8988T (cell line): ENCODE measurements at places on chromosomes 11 and 22.

DNA sequence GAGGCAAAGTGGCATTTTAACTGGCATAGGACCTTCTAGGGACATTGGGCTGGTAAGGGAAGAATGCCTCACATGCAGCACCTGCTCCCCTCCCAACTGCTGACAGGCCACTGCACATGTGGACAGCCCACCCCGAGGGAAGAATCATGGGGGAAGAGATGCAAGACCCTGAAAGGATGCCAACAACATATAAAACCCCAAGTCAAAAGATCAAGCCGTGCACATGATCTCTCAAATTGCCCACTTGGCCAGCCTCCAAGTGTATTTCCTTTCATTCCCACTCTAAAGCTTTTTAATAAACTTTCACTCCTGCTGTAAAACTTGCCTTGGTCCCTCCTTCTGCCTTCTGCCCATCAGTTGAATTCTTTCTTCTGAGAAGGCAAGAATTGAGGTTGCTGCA is 947.8 kb upstream of the CCDC90B start:
- DNase-seq = no peak

DNA sequence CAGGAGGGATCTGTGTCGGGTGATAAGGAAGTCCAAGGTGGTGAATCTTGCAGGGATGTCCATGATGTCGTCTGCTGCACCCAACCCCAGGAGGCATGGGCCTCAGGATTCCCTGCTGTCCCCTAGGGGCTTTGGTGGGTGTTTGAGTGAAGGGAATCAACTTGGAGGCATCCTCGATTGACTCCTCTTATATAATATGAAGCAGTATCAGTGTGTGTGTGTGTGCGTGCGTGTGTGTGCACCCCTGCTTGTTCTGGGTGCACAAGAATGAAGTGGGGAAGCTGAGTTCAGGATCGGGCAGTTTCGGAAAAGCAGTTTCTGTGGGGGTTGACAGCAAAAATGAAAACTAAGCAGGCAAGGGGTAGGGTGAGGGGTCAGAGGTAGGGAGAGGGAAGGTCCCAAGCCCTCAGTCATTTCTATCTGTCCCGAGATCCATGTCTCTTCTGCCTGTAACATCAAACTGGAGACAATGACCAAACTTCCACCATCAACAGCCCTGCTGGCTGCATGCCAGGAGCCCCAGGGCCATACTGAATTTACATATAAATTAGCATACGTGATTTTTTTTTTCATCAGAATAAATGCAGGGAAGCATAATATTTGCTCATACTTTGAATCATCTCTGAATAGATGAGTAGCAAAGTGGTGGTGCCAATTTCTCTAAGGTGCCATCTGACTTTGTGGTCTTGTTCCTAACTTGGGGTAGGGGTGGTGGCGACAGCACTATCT is 2.0 kb downstream of the NTM start:
- no peak for DNase-seq

GRCh38 chr11:72228844-72229231 is 4.3 kb downstream of the INPPL1 start:
- no peak for DNase-seq

DNA sequence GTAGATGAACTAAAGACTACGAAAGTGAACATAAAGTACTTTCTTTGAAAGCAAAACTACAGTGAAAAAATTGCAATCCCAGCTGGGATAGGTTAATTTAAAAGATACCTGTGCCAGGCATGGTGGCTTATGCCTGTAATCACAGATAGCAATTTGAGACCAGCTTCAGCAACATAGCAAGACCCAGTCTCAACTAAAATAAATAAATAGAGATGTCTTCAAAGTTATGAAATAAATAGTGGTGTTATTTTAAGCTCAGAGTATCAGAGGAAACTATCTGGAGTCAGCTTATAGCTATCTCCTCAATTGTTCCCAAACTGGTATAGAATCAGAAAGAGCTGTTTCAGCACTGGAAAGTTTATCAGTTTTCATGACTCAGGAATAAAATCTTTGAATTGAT is 17.3 kb upstream of the MMP13 start:
- DNase-seq = no peak

DNA sequence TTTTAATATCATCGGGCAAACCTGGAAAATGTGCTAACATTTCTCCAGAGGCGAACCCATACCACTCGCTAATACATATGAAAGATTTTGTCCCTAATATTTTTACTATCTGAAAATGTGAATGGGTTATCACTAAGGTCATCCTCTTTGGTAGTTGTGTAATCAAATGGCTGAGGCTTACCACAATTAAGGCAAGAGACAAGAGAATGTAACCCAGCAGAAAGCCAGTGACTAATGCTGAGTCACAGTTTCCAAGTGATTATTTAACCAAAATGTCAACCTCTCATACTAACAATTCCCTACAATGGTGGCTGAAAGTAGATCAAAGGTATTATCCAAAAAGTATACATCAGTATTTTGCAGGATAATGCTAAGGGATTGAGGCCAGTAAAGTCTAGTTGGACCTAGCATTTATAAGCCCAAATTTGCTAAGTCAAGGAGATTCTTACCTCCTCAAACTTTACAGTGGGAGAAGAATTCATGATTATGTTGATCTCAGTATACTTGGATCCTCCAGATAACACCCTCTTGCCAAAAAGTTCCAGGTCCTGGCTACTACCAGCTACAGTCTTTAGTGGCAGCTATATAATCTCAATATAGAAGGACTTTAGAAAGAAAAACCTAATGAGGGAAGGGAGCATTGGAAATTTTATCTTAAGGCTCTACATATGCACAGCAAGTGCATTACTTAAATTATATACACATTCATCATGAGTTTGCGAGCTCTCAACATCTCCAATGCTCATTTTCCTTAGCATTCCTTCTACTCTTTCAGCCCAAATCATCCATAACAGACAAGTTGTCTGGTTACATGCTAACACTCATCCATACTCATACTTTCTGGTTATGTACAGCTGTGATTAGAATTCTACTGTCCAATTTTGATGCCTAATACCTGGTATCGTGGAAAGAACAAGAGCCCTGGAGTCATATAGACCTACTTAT is 25.4 kb downstream of the SIK3 start:
- DNase-seq = no peak

- no peak for DNase-seq
Observed at GRCh38 chr11:122313581-122313980, 197.6 kb upstream of the BLID start.

GRCh38 chr11:129703846-129704245 is 111.8 kb upstream of the TMEM45B start:
- no peak for DNase-seq

DNA sequence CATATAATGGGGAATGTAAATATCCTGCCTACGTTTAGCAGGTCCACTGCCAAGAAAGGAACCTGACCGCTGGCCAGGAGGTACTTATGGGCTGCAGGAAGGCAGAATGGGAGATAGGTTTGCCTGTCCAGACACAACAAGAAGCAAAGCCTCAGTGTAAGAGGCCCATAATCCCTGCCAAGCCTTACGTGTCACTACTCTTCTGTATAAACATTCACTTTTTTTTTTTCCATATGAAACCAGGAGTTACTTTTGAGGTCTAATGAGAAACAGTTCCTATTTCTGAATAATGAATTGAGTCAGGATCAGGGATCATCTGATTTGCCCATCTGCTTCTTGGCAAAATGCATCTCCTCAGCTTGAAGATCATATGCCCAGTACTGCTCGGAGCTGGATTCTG is 230.2 kb downstream of the NTM start:
- DNase-seq = no peak

DNA sequence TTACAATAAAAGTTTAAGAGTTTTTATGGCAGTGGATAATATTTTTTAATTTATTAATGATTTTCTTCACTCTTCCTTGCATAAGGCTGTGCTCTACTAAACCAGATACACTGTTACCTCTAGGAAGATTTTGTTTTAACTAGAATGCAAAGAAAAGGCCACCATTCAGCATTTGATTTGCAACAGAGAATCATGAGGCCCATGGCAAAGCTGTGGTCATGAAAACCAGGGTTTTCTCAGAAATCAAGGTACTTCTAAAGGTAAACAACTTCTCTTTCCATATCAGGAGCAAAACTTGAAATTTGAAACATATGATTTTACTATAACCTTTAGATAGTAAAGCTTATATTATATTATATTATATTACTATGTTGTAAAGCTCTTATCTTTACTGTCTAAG is 94.4 kb downstream of the FAM76B start:
- DNase-seq = no peak

- no peak for DNase-seq
Observed at GRCh38 chr11:85076535-85077330, 550.4 kb downstream of the DLG2 start.

DNA sequence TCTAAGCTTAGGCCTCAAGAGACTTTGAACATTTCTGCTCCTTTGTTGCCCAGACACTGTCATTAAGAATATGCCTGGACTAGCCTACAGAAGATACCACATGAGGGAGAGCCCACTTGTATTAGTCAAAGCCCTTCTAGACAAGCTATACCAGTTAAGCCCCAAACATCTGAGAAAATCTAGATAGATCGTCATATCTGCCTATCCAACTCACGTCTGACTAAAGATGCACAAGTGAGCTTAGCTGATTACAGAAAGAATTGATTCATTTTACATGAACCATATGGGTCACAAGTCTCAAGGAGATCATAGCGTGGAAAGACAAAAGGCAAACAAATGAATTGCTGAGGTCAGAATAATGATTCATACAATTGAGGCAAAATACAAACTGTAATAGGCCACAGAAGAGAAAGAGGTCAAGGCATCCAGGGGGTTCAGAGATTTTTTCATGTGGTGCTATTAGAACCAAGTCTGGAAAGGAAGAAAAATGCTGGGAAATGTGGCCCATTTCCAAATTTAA is 1155.5 kb upstream of the TENM4 start:
- no peak for DNase-seq

DNA sequence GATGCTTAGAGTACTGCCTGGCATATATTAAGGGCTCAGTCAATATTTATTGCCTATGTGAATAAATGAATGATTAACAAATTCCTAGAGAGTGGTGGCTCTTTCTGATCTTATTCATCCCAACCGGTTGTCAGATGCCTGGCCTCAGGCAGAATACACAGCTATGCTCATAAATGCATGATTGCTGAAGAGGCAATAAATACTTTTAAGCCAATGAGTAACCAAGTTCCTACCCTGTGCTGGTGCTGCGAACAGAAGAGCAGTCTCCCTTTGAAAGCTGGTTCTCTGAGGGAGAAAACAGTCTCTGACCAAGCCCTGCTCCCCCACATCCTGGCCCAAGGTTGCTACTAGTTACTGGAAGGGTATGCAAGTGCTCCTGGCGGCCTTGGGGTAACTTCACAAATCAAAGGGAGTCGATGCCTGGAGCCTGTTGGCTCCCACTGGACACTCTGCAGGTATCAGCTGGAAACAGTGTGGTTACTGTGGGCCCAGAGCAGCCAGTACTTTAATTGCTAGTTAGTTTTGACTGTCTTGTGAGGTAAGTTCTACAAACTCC is 2.8 kb downstream of the USH1C start:
- DNase-seq = no peak

DNA sequence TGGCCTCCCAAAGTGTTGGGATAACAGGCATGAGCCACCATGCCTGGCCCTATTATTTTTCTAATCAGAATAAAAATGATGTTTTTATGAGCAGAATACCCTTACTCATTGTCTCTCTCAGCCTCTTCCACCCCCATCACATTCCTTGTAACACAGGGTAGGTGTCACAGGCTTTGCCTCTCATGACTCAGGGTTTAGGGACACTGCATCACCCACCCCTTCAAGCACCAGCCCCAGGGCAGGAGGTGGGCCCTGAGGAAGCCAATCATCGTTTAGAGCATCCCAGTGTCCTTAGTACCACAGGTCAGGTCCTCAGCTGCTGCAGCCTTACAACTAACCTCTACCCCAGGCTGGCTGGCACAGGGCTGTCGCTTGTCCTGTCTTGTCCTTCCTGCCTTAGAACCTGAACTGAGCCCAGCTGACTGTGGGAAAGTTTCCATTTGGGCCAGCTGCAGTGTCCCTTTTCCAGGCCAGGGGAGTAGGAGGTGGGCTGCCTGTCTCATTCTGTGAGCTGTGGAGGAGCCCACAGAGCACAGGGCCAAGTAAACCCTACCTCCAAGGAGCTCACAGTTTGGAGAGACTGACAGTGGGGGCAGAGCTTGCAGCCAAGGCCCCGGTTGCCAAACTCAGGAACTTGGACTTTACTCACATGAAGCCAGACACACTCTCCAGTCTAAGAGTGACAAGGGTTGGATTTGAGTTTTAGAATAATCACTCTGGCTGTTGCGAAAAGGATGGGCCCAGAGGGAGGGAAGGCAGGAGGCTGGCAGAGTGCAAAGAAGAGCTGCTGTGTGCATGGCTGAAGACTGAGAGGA is 19.5 kb upstream of the UVRAG start:
- DNase-seq = no peak
